ENCODE measurements at places on chromosomes 12 and 14.

DNA sequence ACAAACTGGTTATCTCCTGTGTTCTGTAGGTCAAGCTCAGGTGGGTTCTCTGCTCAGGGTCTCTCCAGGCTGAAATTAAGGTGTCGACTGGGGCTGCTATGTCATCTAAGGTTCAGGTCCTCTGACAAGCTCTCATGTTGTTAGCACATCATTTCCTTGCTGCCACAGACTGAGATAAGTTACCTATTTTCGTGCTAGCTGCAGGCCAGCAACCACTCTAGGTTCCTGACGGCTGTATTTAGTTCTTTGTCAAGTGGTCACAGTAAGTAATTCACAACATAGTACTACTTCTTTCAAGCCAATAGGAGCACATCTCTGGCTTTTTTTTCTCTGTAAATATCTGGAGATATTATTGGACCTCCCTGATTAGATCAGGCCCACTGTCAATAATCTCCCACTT is 169.3 kb upstream of the CAND1 start:
- DNase-seq: no peak

- DNase-seq: no peak
These were observed 20.5 kb downstream of the IFNG start for GRCh38 chr12:68139001-68139400.

DNA sequence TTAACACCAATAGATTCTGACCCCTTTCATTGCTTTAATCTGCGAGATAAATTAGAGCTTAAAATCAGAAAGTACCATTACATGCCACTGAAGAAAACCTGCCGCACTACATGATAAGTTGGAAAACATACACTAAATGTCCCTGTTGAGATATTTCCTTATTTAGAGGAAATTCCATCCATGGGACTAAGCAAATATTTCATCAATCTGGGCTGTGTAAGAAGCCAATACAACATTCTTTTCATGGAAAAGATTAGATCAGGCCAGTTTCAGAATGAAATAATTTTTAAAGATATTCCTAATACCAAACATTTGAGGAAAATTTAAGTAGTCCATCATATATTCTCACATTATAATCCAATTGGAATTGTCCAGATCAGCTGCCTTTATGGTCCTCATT is 112.8 kb downstream of the LLPH start:
- DNase-seq: no peak

DNA sequence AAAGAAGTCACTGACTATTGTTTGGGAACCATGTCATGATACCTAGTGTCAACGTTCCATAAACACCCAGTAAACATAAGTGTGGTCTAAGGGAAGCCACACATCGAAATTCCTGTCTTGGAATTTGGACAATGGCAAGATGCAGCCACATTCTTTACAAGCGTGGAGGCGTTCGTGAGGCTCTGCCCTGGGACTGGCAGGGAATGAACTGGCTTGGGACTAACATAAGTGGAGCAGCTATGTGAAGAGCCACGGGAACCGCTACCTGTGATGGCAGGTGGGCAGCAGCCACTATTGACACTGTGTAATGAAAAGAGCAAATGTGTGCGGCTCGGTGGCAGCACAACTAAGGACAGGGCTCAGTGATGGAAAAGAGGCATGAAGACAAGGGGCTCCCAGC is 10.0 kb upstream of the NRIP2 start:
- no peak for DNase-seq

All from NCI-H2081 treated with DMSO at 0.1 percent for 48 hours (cell line).